BJ (cell line): ENCODE measurements at places on chromosomes 11 and 22. TPM values are rescaled to one million over a fixed set of nuclear protein-coding genes. Genes with fewer than 3 reads are reported as not detected.

DNA sequence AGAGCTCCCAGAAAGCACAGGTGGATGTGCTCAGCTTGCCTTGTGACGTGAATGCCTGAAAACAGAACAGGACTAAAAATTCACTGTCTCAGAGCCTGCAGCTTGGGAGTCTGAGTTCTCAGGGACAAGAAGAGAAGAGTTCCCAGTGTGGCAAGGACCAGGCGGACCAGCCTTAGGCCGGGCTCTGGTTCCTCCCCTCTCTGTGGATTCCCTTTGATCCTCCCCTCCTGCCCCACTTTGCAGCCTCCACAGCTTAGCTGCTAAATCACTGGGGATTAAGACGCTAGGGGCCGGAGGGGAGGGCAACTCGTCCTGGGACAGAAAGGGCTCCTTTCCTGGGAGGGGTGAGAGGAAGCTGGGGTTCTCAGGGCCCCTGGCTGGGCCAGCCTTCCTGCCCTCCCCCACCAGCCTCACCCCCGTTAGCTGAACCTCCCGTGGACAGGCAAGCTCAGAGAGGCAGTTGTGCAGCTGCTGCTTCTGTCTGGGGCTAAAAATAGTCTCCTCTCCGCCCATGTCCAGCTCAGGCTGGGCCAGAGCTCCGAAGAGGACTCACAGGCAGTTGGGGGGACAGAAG is 29.9 kb upstream of the JAM3 start:
- no peak for DNase-seq

DNA sequence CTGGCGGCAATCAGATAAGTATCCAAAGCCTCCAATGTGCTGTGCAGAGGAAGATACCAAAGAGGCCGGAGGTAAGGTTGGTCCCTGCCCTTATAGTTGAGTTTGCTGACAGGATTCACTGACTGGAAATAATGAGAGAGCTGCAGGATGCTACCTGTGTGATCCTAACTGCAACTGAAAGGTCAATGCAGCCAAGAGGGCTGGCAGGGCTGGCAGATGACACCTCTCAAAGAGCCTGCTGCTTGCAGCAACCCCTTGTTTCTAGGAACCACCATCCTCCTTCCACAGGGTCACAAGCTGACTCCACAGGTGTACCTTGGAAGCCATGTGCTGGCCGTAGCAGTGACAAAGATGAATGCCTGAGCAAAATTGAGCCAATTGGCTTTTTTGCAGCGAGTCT is 348.1 kb downstream of the DDX10 start:
- DNase-seq: no peak

DNA sequence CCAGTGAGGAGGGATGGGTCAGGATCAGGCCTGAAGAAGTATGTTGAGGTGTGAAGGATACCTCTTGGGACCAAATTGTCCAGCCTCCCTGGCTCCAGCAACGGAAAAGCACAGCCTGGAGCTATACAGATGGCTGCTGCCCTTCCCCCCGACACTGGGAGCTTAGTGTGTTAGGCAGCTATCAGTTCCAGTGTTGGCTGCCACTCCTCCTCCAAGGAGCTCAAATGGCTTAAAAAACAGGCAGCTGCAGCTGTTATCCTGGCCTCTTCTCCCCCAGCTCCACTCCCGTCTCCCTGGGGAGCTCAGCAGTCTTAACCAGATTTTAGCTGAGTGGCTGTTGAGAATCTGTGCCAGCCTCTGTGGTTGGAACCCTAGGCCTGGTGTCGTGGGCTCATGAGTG is 225.0 kb downstream of the JRKL start:
- no peak for DNase-seq

- DNase-seq: no peak
These were observed 21.3 kb downstream of the RASD2 start for GRCh38 chr22:35561796-35562526.

DNA sequence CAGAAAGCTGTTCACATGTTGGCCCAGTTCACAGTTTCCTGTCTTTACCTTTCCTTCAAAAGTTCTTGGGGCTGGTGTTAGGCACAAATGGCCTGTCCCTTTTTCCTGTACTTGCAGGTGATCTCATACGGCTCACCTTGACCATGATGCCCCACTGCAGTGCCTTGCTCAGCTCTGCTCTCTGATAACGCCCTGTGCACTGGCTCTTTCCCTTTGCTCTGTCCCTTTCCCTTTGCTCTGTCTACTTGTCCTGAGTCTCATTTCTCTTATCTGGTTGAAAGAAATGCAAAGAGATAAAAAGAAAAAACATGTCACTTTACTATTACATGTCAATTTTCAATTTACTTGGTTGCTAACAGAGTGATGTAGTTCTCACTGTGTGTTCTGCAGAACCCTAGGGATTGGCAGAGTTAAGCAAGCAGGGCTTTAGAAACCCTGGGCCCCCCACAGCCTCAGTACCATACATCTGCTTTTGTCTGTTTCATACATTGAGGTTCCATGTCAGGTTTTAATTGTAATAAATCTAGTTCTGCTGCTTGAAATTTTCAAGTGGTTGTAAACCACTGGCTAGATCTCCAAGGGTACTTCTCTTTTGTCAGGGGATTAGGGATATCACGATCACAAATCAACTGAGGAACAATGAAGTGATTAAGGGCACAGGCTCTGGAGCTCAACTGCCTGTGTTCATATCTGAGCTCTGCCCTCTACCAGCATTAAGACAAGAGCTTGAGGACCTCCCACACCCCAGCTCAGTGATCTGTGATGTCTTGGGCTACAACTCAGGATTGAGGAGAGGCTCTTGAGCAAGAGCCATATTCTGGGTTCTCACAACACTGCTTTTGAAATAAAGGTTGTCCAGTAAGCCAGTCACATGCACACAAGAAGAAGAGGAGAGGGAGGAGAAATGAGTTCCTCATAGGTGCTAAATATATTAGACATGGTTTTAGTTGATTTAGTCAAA is 16.3 kb upstream of the SORL1 start:
- DNase-seq: no peak

- DNase-seq: no peak
These were observed 16.3 kb downstream of the ST14 start for GRCh38 chr11:130175898-130176297.

GRCh38 chr11:102111011-102111786 is 952 bp downstream of the YAP1 start:
- no peak for DNase-seq

DNA sequence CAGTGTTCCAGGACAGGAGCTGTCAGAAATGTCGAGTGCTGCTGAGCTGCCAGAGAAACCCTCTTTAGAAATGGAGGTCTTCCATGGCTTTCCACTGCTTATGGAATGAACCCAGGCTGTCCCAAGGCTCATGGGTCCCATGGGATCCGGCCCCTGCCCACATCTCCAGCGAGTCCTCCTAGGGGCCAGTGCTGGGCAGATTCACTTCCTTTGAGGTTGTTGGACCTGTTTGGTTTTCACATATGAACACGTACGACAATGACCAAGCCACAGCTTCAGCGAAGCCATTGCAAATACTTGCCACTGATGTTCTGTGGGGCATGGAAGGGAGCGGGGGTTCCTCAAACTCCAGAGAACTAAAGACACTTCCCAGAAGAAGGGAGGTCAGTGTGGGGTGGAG is 483.3 kb downstream of the TBC1D22A start:
- no peak for DNase-seq

GRCh38 chr11:61844909-61845565 is 16.9 kb downstream of the FADS2 start:
- DNase-seq: no peak

DNA sequence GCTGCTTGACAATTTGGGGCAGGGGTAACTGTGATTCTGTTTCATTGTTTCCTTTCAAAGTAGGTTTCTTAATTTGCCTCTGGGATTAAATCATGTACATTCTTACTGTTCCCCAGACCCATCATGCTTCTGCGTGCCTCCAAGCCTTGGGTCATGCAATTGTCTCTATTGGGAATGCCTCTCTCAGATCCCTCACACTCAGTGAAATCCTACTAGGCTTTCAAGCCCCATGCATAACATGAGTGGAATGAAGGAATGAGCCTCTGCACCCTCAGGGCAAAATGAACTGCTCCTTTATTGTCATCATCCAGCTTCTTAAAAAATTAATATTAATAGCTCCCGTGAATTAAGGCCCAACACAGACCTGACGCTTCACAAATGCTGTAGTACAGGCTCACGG is 381.7 kb downstream of the TENM4 start:
- no peak for DNase-seq

DNA sequence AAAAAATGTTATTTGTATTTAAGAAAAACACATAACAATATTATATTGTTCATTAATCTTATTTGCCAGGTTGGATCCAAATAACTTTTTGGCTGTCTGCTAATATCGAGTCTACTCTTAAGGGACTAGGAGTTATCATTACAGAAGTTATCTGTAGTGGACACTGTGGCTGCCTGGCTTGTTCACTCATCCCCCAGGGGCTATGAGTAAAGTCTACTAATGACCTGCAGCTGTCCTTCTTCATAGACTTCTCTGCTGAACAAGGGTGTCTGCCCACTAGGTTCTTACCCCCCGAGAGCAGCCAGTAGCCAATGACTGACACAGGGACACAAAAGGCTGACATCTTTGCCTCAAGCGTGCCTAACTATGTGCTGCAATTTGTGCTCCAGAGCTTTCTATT is 69.7 kb downstream of the APIP start:
- DNase-seq: no peak

DNA sequence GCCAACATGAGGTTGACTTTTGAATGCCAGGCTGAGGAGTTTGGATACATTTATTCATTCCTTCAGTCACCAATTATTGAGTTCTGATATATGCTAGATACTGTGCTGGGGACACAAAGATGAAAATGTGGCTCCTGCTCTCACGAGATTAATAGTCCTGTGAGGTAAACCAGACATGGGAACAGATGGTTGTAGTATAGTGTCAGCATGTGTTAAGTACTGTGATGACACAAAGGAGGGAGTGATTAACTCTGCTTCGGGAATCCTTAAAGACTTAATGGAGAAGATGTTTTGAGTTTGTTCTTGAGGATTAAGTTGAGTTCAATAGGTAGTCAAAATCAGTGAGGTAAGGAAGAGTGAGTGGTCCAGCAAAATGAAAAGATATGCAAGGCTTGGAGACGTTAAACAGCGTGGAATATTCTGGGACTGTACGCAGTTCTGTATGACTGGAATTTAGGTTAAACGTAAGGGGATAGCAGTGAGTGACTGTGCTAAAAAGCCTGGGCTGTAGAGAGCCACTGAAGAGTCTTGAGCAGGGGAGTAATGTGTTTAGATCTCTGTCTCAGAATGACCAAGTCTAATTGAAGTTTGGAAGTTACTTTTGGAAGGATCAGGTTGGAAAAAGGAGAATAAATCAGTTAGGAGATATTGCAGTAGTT is 11.8 kb downstream of the RNF121 start:
- DNase-seq: no peak

- peak; percentile 89 for DNase-seq
These were observed 14.4 kb upstream of the PAMR1 start for GRCh38 chr11:35539781-35540281.

GRCh38 chr22:37362621-37363020 is 64.7 kb downstream of the ELFN2 start:
- DNase-seq: no peak

DNA sequence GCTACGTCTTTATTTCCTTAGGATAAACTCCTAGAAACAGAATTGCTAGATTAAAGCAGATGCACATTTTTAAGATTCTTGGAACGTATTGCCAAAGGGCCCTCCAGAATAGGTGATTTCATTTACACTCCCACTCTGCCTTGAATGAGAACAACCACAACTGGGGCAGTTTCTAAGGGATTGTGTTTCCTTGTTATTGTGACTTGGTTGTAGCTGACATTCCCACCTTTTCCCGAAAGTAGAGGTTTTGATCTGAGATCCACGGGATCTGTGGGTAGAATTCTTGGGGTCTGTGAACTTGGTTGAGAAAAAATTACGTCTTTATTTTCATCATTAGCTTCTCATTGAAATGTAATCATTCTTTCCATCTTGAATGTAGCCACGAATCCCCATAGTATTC is 21.5 kb downstream of the LRRC32 start:
- no peak for DNase-seq

- no peak for DNase-seq
These were observed 33.7 kb downstream of the MRGPRX2 start for GRCh38 chr11:19026862-19027261.

DNA sequence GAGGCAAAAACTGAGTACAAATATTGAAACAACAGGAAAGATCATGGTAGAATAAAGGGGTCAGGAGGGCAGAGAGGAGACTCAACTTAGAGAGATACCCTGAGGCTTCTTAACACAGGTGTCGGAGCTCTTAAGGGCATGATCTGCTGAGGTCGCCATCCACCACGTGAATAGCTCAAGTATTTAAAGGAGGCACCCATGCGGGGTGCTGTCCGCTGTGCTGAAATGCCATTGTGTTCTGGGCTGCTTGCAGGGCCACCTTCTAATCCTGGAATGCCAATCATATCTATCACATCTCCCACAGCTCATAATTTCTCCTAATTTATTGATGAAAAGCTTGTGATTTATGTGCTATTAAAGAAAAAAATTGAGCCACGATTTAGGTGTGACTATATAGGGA is 90.2 kb downstream of the SEZ6L start:
- no peak for DNase-seq

DNA sequence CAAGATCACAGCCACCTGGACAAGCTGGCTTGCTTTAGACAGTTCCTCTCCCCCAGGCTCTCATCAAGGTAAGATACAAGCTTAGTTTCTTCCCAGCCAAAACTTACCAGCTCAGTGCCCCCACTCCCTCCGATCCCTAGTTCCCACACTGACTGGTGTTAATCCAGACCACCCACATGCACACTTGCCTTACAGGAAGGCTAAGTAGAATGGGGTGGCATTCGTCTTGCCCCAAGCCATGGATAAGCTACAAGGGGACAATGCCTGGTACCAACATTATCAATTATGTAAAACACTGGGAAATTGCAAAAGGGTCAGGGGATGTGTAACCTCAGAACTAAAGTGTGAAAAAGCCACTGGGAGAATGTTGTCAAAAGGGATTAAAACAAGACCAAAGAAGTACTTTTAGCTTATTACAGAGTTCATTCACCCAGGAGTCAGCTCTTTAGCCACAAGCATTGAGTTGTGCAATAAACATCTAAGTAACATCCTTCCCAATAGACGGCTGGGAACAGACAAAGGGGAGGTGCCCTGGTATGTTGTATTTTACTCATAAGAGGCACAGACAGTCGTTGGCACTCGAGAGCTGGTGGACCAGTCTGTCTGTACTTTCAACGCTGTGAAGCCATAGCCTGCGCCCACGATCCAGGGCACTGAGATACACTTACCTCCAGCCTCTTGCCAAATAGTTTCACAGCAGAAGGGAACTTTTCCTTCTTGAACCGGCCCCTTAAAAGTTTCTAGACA is 1.1 kb downstream of the DHCR7 start:
- no peak for DNase-seq

CD3D gene
- polyA plus RNA-seq: not detected in 2 replicates

OR52B2 gene
- not detected in 2 replicates for polyA plus RNA-seq

PDGFB gene
- polyA plus RNA-seq: 0.02 and 0.13 TPM in 2 replicates

BRSK2 gene
- 0.18 and 0.28 TPM in 2 replicates for polyA plus RNA-seq

DGAT2 gene
- 1.1 and 2.6 TPM in 2 replicates for polyA plus RNA-seq

NLRP14 gene
- polyA plus RNA-seq: 0.01 and 0.04 TPM in 2 replicates

KCNJ11 gene
- polyA plus RNA-seq: not detected in 2 replicates

IRAG1 gene
- polyA plus RNA-seq: 76.5 and 82.4 TPM in 2 replicates

TSGA10IP gene
- polyA plus RNA-seq: not detected in 2 replicates

PICK1 gene
- 27.9 and 32.4 TPM in 2 replicates for polyA plus RNA-seq

DERL3 gene
- 0.47 and 0.71 TPM in 2 replicates for polyA plus RNA-seq
